ENCODE measurements at places on chromosomes 7 and 10.

DNA sequence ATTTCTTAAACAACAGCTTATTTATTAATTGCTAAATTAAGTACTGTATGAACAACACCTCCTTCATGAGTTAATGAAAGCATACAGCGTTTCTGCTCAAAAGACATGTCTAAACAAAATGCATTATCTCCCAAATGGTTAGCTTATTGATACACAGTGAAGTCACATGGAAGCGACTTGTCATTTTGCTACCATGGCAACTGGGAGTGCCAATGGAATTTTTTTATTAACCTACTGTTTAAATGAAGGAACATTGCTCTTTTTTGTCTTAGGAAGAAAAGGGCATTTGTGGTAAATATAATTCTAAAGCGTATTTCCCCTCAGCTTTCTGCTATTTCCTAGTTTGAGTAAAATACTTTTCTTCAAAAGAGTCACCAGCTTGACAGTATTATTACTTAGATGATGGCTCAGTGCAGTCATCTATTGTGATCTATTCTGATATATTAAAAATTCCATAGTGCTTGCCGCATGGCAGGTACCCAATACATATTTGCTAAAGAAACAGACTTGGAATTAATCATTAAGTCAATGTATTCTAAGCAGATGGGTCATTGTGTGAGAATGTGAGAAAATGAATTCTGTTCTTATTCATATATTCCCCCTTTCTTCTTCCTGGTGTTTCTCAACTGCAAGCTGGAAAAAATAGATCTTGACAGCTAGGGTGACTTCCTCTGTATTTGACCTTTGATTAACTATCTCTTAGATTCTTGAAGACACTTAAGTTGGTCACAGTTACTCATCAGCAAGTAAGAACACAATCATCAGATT is 818.3 kb downstream of the MAGI2 start:
- DNase-seq = no peak

- DNase-seq = peak; percentile 35
Measured at GRCh38 chr7:101173752-101174244, 6.3 kb downstream of the NAT16 start.

- no peak for DNase-seq
Measured at GRCh38 chr10:48838834-48839233, 100.8 kb downstream of the LRRC18 start.

GRCh38 chr10:25076506-25077177 is 60.2 kb downstream of the THNSL1 start:
- DNase-seq = no peak

DNA sequence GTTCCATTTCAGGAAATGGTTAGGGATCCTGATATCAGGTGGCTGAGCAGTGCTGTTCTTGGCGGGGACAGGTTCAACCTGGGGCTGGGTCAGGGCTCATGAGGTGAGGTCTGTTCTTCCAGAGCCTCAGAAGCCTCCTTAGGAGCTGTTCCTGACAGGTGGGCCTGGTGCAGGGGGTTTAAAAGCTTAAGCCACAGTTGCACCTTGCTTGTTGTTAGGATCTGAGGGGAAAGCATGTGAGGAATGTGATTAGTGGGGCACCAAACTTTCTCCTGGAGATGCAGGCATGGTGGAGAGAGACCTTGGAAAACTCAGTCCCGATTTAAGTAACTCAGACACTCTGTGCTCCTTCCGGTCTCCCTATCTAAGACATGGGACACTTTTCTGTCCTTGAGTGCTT is 18.7 kb upstream of the CRHR2 start:
- DNase-seq = no peak

Measured in activated CD4-positive, alpha-beta T cell treated with anti-CD3 and anti-CD28 coated beads for 1 hour (primary cell).